Activated CD4-positive, alpha-beta T cell treated with anti-CD3 and anti-CD28 coated beads for 36 hours (primary cell): ENCODE measurements at places on chromosomes 3 and 15. TPM values are rescaled to one million over a fixed set of nuclear protein-coding genes. Genes with fewer than 3 reads are reported as not detected.

- no peaks in the 10 kb centered on the region for H3K27me3 ChIP-seq
- H3K36me3 ChIP-seq, result no peaks in the 10 kb centered on the region
- H3K4me1 ChIP-seq, result no peaks in the 10 kb centered on the region
- H3K27ac ChIP-seq, result no peak overlapping the region
- H3K4me3 ChIP-seq, result no peak overlapping the region
These were observed 108.4 kb upstream of the SPATA16 start for GRCh38 chr3:173249457-173249856.

DNA sequence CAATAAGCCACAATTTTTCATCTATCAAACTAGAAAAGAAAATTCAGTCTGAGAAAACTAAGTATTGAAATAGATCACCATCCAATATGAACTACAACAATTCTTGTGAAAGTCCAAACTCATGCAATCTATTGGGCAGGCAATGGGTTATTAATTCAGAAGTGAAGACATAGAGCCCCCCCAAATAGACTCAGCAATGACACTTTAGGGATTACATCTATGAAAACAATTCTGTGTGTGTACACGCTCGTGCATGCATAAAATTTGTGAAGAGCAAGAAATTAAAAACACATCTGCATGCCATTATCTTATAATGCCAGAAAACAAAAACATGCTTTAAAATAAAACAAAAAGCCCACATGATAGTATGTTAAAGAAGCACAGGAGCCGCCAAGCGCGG is 151.3 kb downstream of the NR1I2 start:
- peaks cover 32% of the 10 kb centered on the region for H3K4me1 ChIP-seq
- no peak for DNase-seq
- no peak overlapping the region for H3K4me3 ChIP-seq
- no peaks in the 10 kb centered on the region for H3K27me3 ChIP-seq
- H3K27ac ChIP-seq, result no peak overlapping the region
- peaks cover 8% of the 10 kb centered on the region for H3K36me3 ChIP-seq

DNA sequence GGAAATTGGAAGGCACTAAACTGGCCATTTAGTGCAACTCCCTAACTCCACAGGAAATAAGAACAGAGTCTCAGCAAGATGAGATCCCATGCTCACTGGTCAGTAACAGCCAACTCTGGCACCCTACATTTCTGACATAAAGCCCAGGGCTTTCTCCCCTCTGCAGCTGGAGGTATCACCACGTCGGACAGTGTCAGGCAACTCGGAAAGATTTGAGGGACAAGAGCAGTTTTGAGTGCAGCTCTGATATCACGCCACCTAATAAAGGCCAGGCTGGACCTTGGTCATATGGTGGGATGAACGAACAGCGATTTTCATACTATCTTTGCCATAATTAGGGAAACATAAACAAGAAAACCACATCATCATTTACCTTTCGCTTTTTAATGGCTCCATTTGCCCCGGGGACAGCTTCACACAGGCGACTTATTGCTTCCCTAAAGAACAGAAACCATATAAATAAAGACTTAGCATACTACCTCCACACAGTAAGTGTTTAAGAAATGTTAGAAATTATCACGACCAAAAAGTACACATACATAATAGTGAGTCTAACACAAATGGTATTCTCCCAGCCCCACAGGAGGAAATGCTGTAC is 12.5 kb downstream of the EID1 start:
- no peak for DNase-seq
- no peak overlapping the region for H3K4me3 ChIP-seq
- no peaks in the 10 kb centered on the region for H3K36me3 ChIP-seq

IVD gene
- 46.2 TPM for total RNA-seq

GRCh38 chr15:57946491-57947048 is 118.9 kb downstream of the ALDH1A2 start:
- H3K27me3 ChIP-seq, result peaks cover 12% of the 10 kb centered on the region
- no peak overlapping the region for H3K27ac ChIP-seq
- no peak for DNase-seq
- H3K36me3 ChIP-seq, result no peaks in the 10 kb centered on the region
- H3K4me1 ChIP-seq, result no peaks in the 10 kb centered on the region

- DNase-seq, result no peak
- H3K27me3 ChIP-seq, result peaks cover 8% of the 10 kb centered on the region
- no peaks in the 10 kb centered on the region for H3K36me3 ChIP-seq
- H3K4me3 ChIP-seq, result no peak overlapping the region
- peaks cover 20% of the 10 kb centered on the region for H3K4me1 ChIP-seq
- H3K27ac ChIP-seq, result no peak overlapping the region
These were observed 212.6 kb upstream of the ATP10A start for GRCh38 chr15:26075770-26076169.

DNA sequence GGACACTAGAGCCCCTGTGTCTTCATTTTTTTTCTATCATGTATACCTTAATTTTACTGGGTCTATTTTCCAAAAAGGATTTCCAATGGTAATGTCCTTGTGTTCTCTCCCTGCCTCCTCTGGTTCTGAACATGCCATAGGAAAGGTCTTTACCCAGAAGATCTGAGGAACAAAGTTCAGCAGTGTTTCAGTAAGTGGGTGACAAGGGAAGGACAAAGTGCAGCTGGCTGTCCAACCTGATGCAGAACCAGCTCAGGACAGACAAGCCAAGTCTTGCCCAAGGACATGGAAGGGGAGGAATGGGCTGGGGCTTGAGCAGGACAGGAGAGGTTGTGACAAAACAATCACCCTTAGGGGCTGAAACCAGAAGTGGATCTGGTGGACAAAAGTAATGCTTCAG is 61.2 kb upstream of the STRIT1 start:
- H3K4me1 ChIP-seq, result no peaks in the 10 kb centered on the region
- no peaks in the 10 kb centered on the region for H3K36me3 ChIP-seq
- H3K27ac ChIP-seq, result no peak overlapping the region
- no peak overlapping the region for H3K4me3 ChIP-seq
- no peak for DNase-seq
- H3K27me3 ChIP-seq, result peaks cover 2% of the 10 kb centered on the region

DNA sequence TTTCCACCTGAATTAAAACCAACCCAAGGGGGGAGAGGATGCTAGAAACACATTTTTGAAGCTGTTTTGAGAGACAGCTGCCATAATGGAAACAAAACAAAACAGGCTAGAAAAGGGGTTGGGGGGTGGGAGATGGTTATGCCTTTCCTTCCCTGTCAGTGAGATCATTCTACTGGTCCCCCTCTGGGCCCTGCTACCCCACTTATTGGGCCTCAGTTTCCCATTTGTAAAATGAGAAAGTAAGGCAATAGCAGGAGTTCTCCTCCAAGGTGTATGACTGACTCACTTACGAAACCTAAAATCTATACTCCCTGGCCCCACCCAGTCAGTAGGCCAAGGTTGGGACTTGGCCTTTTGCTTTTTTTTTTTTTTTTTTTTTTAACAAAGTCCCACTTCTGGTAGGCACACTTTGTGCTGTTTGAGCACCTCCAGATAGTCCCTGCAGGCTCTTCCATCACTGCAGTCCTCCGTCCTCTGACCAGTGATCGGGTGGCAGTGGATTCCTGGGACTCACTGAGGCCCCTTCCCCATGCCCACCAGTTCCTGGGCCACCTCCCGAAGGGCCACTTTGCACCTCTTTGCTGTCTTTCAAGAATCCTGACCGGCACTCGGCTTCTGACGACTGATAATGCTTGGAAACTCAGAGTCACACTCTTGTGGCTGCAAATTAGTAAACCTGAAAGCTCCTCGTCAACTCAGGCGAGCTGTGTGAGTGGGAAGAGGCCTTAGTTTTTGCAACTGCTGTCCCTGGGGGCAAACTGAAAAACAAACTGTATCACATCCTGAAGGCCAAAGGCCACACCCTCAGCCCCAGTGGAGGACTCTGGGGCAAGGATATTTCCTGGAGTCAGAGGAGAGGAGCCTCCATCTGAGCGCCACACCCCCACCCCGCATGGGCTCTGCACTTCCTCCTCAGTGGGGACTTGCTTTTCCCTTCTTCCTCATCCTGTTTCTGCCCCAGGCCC is 6.7 kb upstream of the PSTPIP1 start:
- peak; percentile 89 for DNase-seq
- H3K27ac ChIP-seq, result peak overlapping the region; percentile 98
- no peaks in the 10 kb centered on the region for H3K36me3 ChIP-seq
- H3K27me3 ChIP-seq, result no peaks in the 10 kb centered on the region
- peaks cover 48% of the 10 kb centered on the region for H3K4me1 ChIP-seq

OXTR gene
- total RNA-seq, result 0.70 TPM

ABHD14A gene
- 6.3 TPM for total RNA-seq

CPLX3 gene
- 0.11 TPM for total RNA-seq

DNA sequence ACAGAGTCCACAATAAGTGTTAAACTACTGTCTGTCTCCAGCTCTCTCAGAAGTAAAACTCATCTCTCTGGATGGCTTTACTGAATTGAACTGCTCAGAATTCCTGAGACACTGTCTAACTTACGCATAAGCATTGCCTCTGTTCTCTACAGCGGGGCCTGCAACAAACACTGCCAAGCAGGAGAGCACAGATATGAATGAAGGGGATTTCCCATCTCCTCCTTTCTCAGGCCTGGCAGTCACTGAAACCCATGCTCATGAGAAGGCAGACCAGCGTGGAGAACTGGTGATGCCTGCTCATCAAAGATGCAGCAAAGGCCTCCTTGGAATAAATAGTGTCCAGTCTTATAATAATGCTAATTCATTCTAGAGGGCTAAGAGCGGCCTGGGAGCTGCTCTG is 10.3 kb downstream of the RASGRP1 start:
- H3K27me3 ChIP-seq, result no peaks in the 10 kb centered on the region
- peak; percentile 73 for DNase-seq
- peaks cover 76% of the 10 kb centered on the region for H3K36me3 ChIP-seq
- H3K27ac ChIP-seq, result peak overlapping the region; percentile 91
- H3K4me3 ChIP-seq, result no peak overlapping the region
- H3K4me1 ChIP-seq, result peaks cover 89% of the 10 kb centered on the region

GRCh38 chr15:65275104-65275727 is 11.5 kb downstream of the PARP16 start:
- DNase-seq, result no peak
- peak overlapping the region; percentile 86 for H3K27ac ChIP-seq
- no peaks in the 10 kb centered on the region for H3K27me3 ChIP-seq
- H3K4me1 ChIP-seq, result peaks cover 37% of the 10 kb centered on the region

GRCh38 chr3:90092994-90093393 is 985.6 kb downstream of the EPHA3 start:
- no peaks in the 10 kb centered on the region for H3K27me3 ChIP-seq
- H3K27ac ChIP-seq, result no peak overlapping the region
- no peaks in the 10 kb centered on the region for H3K36me3 ChIP-seq
- no peak overlapping the region for H3K4me3 ChIP-seq
- no peak for DNase-seq

GRCh38 chr3:56297281-56297840 is 170.9 kb downstream of the ERC2 start:
- H3K27me3 ChIP-seq, result peaks cover 27% of the 10 kb centered on the region
- no peaks in the 10 kb centered on the region for H3K4me1 ChIP-seq
- H3K36me3 ChIP-seq, result no peaks in the 10 kb centered on the region
- no peak for DNase-seq
- no peak overlapping the region for H3K4me3 ChIP-seq
- H3K27ac ChIP-seq, result no peak overlapping the region

DNA sequence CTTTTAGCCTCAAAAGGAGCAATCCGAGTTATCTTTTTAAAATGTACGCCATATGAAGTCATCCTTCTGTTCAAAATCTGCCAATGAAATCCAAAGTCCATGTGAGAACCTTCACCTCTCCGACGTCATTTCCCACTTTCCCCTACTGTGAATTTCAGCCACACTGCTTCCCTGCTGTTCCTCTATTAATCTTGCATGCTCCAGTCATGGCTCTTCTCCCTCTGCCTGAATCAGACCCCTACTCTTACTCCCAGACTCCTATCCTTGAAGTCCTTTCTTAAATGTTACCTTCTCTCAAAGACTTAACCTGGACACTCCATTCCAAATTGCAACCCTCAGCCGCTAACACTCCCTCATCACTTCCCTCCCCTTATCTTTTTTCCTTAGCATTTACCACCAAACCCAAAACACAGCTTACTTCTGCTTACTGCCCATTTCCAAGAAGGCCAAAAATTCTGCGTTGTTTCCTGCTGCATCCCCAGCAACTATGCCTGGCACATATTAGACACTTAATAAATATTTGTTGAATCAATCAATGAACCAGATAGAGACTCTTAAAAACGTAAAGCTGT is 1.2 kb downstream of the NKIRAS1 start:
- H3K4me3 ChIP-seq, result peak overlapping the region; percentile 99
- H3K27me3 ChIP-seq, result peaks cover 4% of the 10 kb centered on the region
- H3K27ac ChIP-seq, result peak overlapping the region; percentile 99
- H3K36me3 ChIP-seq, result peaks cover 46% of the 10 kb centered on the region

CCDC54 gene
- total RNA-seq, result not detected

GRCh38 chr15:68384451-68385239 is 47.3 kb downstream of the ITGA11 start:
- no peaks in the 10 kb centered on the region for H3K36me3 ChIP-seq
- H3K4me1 ChIP-seq, result peaks cover 6% of the 10 kb centered on the region

DNA sequence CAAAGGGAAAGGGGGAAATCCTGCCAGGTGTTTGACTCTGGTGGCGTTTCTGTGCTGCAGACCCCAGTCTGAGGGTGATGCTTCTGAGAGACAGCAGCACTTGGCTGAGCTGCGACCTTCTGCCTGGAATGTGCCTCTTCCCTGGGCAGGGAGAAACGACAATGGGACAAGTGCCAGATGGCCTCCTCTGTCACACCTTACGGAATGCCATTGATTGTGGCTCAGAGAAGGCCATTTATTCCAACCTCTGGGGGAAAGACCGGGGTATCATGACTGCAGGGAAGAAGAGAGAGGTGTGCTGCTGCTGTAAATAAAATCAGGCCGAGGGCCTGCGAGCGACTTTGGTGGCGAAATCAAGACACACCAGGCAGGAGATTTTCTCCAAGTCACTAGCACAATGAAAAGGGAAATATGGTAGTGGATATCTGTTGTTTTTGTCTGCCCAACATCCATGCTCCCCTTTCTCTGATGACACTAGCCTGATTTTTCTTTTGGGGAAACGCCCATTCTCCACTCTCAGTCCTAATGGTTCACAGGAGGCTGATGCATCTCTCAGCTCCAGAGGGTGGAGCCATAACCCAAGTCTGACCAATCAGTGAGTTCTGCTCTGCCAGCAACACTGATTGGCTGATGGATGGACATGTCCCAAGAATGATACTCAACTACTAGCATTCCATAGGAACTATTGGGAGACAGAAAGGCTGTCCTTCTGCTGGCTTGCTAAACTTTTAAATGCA is 336.1 kb downstream of the FOXP1 start:
- H3K4me1 ChIP-seq, result peaks cover 74% of the 10 kb centered on the region
- no peak overlapping the region for H3K4me3 ChIP-seq
- no peaks in the 10 kb centered on the region for H3K27me3 ChIP-seq

GRCh38 chr3:60528651-60529050 is 722.6 kb downstream of the FHIT start:
- no peak overlapping the region for H3K27ac ChIP-seq
- no peak overlapping the region for H3K4me3 ChIP-seq
- H3K4me1 ChIP-seq, result no peaks in the 10 kb centered on the region
- DNase-seq, result no peak

DNA sequence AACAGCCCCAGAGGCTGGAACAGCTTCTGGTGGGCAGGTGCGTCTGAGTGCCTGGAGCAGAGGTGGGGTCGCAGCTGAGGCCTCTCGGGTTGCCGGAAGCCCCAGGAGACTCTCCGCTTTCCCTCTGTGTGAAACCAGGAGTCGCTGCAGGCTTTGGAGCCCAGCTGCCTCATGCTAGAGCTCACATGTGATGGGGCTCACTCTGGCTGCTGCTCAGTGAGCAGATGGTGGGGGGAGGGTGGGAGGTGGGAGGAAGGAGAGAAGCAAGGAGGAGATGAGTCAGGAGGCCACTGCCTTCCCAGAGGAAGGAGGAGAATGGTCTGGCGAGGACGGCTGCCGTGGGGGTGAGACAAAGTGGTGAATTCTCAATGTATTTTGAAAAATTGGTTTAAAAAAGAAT is 290.1 kb upstream of the CHRNA7 start:
- DNase-seq, result no peak
- no peaks in the 10 kb centered on the region for H3K4me1 ChIP-seq
- no peak overlapping the region for H3K4me3 ChIP-seq
- no peaks in the 10 kb centered on the region for H3K36me3 ChIP-seq
- peaks cover 2% of the 10 kb centered on the region for H3K27me3 ChIP-seq
- no peak overlapping the region for H3K27ac ChIP-seq

PLCB2 gene
- 67.9 TPM for total RNA-seq
